ENCODE measurements at places on chromosomes 16 and 17.
A peak's percentile ranks its signal among the peaks of the same experiment; 100 is the strongest.

DNA sequence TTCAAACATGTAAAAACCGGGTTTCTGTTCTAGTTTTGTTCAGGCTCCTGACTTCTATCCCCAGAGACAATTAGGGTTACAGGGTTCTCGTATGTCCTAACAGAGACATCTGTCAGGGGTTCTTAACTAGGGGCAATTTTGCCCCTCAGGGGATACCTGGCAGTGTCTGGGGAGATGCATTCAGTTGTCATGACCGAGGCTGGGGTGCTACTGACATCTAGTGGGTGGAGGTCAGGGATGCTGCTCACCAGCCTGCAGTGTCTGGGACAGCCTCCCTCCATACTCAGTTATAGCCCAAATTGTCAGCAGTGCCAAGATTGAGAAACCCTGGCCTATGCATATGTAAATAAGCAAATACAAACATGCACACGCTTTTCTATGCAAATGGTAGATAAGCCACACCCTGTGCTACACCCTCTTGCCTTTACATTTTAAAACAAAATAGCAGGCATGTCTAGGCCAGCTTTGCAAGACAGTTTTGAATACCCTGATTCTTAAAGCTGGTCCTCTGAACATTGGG is 37.4 kb downstream of the CLEC16A start:
- peak; percentile 63 for DNase-seq

DNA sequence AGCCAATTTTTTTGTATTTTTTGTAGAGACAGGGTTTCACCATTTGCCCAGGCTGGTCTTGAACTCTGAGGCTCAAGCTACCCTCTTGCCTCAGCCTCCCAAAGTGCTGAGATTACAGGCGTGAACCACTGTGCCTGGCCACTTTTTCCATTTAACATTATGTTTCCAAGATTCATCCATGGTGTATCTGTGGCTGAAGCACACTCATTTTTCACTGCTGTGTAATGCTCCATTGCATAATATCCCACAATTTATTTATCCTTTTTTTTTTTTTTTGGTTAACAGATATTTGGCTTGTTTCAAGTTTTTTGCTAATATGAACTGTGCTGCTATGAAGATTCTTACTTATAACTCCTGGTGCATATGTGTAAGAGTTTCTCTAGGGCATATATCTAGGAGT is 1.9 kb upstream of the NUP93 start:
- DNase-seq: no peak

GRCh38 chr17:61057257-61057656 is 342.4 kb upstream of the TBX2 start:
- DNase-seq: no peak

DNA sequence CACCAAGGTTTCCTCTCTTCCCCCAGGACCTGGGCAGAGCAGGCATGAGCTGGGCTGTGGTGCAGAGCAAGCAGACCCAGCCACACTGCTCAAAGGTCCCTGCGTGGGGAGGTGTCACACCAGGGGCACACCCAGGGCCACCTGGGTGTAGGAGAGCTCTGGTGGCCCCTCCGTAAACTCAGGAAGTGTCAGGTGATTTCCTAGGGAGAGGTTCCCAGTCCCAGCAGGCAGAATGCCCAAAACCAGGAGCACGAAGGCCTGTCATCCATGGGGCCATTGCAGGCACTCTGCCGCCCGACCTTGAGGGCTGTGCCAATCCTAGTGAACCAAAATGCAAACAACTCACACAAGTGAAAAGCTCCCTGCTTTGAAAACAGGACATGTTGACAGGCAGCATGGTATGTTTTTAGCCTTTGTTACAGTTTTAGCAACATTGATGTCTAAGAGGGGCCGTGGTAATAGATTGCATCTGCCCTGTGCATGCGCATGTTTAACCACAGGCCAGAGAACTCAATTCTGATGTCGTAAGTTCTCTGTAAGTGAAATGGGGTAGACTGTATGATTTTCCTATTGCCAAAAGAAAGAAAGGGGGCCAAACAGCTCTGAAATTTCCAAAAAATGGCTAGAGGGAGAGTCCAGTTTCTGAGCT is 21.3 kb downstream of the CIBAR2 start:
- DNase-seq: no peak

GRCh38 chr17:67648032-67648905 is 69.5 kb upstream of the NOL11 start:
- DNase-seq: no peak

GRCh38 chr16:2159175-2159838 is 3.7 kb downstream of the TRAF7 start:
- no peak for DNase-seq

DNA sequence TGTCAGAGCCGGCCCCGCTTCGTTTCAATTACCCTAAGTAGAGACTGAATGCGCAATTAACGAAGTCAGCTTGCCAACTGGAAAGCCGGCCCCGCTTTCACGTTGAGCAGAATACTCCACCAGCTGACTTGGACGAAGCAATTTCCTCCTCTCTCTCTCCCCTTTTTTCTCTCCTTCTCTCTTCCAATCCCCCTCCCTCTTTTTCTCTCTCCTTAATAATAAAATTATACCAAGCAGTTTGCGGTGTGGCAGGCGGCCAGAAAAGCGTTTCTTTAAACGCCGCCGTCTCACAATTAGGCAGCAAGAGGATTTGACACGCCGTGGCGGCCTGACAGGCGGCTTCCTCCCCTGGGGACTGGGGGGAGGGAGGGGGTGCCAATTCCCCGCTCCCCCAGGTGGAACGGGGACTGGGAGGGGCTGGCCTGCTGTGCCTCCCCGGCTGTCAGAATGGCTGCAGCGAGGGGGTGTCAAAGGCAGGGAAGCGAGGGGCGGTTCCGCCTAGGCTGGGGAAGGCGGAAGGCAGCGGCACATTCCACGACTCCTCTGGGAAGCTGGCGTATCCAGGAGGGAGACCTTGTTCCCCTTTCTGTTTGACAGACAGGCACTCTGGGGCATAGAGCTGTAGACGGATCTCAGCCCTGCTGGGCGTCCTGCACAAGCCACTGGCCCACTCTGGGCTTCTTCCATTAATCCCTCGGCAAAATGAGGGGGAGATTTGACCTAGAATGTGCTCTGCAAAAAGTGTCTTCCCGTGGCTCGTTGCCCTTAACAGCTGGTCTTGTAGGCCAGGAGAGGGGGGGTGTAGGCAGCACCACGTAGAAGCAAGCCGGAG is 52.7 kb downstream of the SREBF1 start:
- peak; percentile 59 for DNase-seq

GRCh38 chr17:20930081-20930760 is 112.6 kb downstream of the USP22 start:
- no peak for DNase-seq

GRCh38 chr17:56440419-56440818 is 153.1 kb upstream of the NOG start:
- DNase-seq: no peak

Measured in D341Med (cell line).